ENCODE measurements at places on chromosomes 3 and 15. TPM values are rescaled to one million over a fixed set of nuclear protein-coding genes. Genes with fewer than 3 reads are reported as not detected.

Gene TMEM158
- total RNA-seq, result 0.65 TPM

Gene ZNF385D
- total RNA-seq, result 26.8 TPM

Gene PDZRN3
- 50.9 TPM for total RNA-seq

Gene CPEB1
- 36.4 TPM for total RNA-seq

Gene AAGAB
- 44.8 TPM for total RNA-seq

Gene TM4SF4
- 0.86 TPM for total RNA-seq

Gene PAQR5
- 4.8 TPM for total RNA-seq

Gene DBR1
- 15.8 TPM for total RNA-seq

Gene VPS8
- total RNA-seq, result 92.6 TPM

Gene ATP2B2
- not detected for total RNA-seq

Gene TMEM207
- total RNA-seq, result not detected

Gene GOLGA8T
- not detected for total RNA-seq

Gene MESP2
- total RNA-seq, result 0.78 TPM

Gene IMP3
- 59.8 TPM for total RNA-seq

Gene HYAL1
- 15.5 TPM for total RNA-seq

Gene MON1A
- 10.1 TPM for total RNA-seq

Gene LOXL1
- total RNA-seq, result 171 TPM

Gene SHF
- total RNA-seq, result 4.6 TPM

Gene PLSCR2
- not detected for total RNA-seq

Gene CASR
- total RNA-seq, result not detected

Gene MEIS2
- total RNA-seq, result 15.8 TPM

Gene KIF15
- 8.4 TPM for total RNA-seq

Gene LACTB
- 34.4 TPM for total RNA-seq

Gene ACAN
- 1,316 TPM for total RNA-seq

Gene C3orf22
- total RNA-seq, result not detected

Gene NLGN1
- total RNA-seq, result 28.4 TPM

Gene FAM107A
- 0.13 TPM for total RNA-seq

Gene GAP43
- 0.39 TPM for total RNA-seq

Gene LTF
- total RNA-seq, result 0.26 TPM

Gene ZNF770
- total RNA-seq, result 47.7 TPM

Gene GXYLT2
- 51.0 TPM for total RNA-seq

Gene TYRO3
- 4.8 TPM for total RNA-seq

All from articular chondrocyte of knee joint (primary cell).